ENCODE measurements at places on chromosomes 4 and X.

GRCh38 chr4:167602157-167602556 lies 367.9 kb upstream of the SPOCK3 start:
- DNase-seq, result no peak

DNA sequence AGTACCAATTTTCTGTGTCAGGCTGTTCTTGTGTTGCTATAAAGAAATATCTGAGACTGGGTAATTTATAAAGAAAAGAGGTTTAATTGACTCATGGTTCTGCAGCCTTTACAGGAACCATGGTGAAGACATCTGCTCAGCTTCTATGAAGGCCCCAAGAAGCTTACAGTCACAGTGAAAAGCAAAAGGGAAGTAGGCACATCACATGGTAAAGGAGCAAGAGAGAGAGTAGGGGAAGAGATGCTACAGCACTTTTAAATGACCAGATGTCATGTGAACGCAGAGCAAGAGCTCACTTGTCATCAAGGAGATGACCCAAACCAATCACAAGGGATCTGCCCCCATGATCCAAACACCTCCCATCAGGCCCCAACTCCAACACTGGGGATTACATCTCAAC lies 174.3 kb downstream of the ATP10D start:
- DNase-seq, result no peak

- DNase-seq, result no peak
These were observed 48.3 kb downstream of the TRMT44 start for GRCh38 chr4:8488791-8489369.

- peak; percentile 59 for DNase-seq
These were observed 613 bp downstream of the FGF13 start for GRCh38 chrX:138710866-138711341.

- peak; percentile 85 for DNase-seq
These were observed 568 bp downstream of the HTT start for GRCh38 chr4:3074846-3075651.

DNA sequence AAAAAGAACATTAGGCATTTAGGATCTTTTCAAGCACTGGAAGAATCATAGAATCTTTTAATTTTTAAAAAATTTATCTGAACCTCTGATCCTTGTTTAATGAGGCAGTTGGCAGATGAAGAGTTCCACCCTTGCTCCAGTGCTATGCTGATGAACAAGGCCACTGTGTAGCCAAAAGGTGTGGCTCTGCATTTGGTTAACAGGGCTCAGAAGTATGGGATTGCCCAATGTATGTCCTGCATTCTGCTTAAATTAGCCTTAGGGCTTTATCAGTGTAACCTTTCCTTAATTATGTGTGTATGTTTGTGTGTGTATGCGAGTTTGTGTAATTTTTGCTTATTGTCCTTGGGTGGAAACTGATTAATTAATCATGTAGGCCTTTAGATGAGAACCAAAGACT lies 43.3 kb upstream of the PPM1K start:
- DNase-seq, result no peak

GRCh38 chr4:94127707-94128328 lies 79.8 kb upstream of the SMARCAD1 start:
- DNase-seq, result peak; percentile 53

GRCh38 chrX:117995378-117995777 lies 121.2 kb downstream of the KLHL13 start:
- DNase-seq, result no peak

- no peak for DNase-seq
These were observed 108.6 kb downstream of the ARHGAP6 start for GRCh38 chrX:11557120-11557519.
